ENCODE measurements at places on chromosomes 6 and 20.

DNA sequence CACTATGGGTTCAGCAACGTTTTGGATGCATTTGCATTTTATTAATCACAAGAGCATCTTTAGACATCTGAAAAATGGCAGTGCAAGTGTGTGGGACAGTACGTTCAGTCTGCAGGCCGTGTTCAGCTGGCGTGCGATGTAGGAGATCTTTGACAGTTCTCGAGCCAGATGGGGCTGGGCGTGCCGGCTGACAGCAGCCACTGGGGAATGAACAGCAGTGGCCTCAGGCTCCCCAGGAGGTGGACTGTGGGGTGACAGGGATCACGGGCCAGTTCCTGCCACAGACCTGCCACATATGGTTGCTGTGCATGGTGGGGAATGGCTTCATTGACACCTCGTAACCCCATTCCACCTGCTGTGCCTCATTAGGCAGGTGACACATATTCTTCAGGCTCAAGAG, 16.4 kb upstream of the MLN start:
- no peak for DNase-seq

DNA sequence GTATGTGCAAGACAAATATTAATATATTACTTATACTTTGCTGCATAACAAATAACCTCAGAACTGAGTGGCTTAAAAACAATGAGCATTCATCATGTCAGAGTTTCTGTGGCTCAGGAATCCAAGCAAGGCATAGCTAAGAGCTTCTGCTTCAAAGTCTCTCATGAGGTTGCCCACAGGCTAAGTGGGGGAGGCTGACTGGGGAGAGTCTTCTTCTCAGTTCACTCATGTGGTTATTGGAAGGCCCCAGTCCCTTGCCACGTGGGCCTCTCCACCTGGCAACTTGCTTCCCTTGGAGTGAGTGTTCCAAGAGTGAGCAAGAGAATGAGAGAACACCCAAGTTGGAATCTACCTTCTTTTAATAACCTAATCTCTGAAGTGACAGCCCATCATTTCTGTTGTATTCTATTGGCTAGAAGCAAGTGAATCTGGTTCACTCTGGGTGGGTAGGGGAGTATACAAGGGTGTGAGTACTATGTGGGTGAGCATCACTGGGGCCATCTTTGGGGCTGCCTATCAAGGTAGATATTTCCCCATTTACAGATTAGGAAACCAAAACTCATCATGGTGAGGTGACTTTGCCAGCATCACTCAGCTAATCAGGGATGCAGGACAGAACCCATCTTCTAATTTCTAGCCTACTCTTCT, 36.0 kb downstream of the DNAH8 start:
- no peak for DNase-seq

GRCh38 chr6:127160484-127160883, 42.0 kb downstream of the RSPO3 start:
- DNase-seq: no peak

DNA sequence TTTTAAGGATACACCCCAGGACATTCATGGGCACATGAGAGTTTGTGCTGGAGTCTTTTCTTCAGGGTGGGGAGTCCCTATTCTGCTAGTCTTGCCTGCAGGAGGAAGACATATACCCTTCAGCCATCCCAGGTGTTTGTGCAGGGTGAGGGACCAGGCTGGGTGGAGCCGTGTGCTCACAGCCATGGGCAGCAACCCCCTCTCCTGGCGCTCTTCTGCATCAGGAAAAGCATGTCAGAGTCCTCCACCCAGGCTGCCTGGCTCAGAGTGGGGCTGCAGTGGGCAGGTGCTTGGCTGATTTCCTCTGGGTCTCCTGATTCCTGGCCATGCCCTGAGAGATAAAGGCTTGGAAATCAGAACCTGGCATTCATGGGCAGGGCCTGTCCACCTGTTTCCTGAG, 22.7 kb upstream of the MLN start:
- no peak for DNase-seq

DNA sequence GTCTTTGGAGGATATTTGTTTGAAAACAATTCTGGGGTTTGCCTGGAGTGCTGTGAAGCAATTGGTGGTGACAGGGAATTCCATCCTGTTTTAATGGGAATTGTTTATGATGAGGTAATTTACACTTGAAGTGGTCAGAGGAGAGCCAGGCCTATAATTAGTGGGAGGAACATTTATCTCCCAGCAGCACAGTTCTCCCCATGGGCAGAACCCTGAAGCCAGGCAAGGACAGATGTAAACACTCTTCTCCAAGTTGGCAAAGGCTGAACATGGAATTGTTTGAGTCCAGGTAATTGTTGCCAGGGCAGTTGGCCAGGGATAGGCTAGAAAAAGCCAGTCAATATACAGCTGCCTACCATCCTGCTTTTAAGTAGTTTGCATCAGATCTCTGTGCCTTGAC, 789.7 kb downstream of the FRK start:
- no peak for DNase-seq

- DNase-seq: no peak
Measured at GRCh38 chr6:34926655-34927054, 37.6 kb downstream of the ANKS1A start.

GRCh38 chr6:127420556-127420955, 38.6 kb downstream of the KIAA0408 start:
- DNase-seq: peak; percentile 44

DNA sequence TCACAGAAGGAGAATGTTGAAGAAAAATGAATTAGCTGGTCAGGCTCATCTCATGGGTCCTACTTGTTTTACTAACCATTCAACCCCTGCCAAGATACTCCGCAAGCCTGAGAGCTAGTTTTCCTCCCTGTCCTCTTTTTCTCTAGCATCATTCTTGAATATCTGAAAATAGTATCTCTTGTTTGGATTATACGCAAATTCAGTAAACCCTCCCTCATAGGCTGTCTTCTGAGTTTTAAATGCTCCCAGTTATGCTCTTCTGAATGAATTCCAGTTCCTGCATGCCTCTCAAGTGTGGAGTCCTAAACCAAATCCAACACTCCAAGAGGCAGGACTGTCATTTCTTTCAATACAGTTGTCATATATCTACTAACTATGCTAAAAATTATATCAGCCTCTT, 99.6 kb downstream of the COL21A1 start:
- DNase-seq: no peak

DNA sequence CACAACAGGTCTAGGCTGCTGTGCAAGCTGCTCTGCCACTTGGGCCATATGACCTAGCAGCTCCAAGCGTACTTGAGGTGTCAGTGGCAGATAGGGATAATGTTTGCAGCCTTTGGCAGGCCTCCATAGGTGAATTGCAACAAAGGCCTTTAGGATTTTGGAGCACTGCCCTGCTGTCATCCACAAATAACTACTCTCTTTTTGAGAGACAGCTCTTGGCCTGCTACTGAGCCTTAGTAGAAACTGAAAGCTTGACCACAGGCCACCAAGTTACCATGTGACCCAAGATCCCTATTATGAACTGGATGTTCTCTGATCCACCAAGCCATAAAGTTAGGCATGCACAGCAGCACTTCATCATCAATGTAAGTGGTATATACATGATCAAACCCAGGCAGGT, 29.9 kb downstream of the FBXO30 start:
- DNase-seq: no peak

GRCh38 chr6:54084231-54084630, 27.0 kb upstream of the MLIP start:
- no peak for DNase-seq

DNA sequence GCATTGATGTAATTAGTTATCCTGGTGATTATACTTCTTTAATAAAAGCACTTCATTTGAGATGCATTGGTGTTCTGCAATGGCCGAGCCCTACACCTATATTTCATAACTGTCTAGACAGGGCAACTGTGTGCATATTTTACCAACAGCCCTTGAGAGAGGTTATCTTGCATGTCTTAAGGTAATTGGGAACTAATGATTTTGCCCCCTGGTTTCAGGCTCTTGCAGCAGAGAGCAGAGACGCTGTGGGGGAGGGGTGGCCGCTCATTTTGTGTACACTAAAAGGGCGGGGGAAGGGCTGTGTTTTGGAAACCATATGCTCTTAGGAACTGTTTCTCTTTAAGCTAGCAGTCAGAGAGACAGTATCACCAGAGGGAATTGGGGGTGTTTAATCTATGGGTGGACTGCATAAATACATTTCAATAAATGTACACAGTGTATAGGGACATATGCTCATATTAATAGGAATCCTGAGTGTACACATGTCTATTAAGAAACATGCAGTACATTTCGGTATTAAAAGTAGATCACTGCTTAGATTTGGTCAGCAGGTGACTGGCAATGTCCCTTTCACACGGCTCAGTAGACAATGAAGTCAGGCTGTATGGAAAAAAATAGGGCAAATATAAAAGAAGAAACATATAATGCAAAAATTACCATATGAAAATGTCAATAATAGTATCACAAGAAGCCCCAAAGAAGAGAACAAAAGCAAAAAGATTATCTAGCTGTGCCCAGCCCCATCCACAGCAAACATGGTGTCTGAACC, 402.9 kb upstream of the CITED2 start:
- no peak for DNase-seq

GRCh38 chr6:110944681-110945151, 13.8 kb upstream of the GTF3C6 start:
- no peak for DNase-seq

DNA sequence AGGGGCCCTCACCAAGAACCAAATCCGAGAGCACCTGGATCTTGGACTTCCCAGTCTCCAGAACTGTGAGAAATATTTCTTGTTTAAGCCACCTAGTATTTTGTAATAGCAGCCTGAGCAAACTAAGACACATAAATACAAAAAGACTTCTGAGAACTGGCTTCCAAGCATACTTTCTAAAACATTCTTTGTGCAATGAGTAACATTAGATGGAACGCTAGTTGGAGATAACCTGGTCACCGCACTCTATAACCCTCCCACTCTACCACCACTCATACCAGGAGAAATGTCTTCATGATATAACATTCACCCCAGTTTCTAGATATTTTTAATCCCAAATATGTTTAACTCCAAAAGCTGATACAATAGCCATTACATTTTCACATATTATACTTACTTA, 169.5 kb upstream of the THEMIS start:
- no peak for DNase-seq

DNA sequence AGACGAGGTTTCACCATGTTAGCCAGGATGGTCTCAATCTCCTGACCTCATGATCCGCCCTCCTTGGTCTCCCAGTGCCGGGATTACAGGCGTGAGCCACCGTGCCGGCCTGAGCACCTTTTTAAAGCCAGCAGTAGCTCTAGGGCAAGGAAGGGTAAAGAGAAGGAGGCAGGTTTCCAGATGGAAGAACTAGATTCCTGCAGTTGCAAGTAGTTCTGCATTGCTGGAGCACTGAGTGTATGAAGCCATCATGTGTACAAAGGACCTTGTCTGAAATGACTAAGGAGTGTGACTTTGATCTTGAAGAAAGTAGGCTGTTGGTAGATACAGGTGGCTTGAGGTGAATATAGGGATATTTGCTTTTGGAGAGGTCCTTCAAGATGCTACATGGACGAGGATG, 4.2 kb downstream of the OR2A4 start:
- DNase-seq: no peak

Measured in stimulated activated naive CD4-positive, alpha-beta T cell (primary cell).